ENCODE measurements at places on chromosomes 4 and X.
A peak's percentile ranks its signal among the peaks of the same experiment; 100 is the strongest.

- DNase-seq, result no peak
These were observed 504.3 kb downstream of the RAB28 start for GRCh38 chr4:12979797-12980196.

GRCh38 chr4:100848841-100849240, 331.0 kb upstream of the EMCN start:
- DNase-seq, result peak; percentile 5

- no peak for DNase-seq
These were observed 156.3 kb upstream of the VEGFC start for GRCh38 chr4:176949029-176949428.

DNA sequence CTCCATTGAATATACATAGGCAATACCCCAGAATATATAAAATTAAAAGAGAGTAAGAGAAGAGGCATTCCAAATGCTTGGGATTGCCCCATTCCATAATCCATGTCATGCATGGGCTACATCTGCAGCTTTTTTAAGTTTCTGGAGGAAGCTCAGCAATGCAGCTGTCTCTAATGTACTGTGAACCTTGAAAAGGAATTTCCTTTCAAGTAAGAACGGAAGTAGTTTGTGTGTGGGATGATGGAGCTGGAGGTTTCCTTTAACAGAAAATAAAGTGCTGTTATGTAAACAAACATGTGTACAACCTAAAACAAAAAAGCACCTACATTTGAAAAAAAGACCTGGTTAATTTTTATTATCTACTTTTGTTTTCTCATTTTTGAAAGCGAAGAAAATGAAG, 303.5 kb downstream of the BMPR1B start:
- DNase-seq, result no peak

DNA sequence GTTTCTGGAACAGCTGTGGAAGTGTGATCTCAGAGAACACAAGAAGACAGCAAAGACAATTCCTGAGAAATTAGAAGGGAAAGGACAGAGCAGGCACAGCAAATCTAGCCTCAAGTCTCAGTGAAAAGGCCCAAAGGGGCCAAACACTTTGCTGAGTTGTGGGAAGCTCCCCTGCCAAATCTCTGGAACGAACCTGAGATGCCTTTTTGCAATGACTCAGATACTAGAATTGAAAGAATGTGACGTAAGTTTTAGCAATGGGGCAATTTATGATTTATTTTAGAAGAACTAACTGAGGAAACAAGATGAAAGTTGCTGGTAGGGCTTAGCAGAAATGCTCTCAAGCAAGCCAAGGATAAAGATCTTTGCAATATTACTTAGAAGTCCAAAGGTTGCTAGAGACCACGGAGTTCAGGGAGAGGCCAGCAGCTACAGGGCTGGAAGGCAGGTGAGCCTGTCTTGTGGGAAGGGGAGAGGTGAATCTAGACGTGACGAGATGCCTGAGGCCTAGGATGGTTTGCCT, 92.8 kb downstream of the AMELX start:
- no peak for DNase-seq

DNA sequence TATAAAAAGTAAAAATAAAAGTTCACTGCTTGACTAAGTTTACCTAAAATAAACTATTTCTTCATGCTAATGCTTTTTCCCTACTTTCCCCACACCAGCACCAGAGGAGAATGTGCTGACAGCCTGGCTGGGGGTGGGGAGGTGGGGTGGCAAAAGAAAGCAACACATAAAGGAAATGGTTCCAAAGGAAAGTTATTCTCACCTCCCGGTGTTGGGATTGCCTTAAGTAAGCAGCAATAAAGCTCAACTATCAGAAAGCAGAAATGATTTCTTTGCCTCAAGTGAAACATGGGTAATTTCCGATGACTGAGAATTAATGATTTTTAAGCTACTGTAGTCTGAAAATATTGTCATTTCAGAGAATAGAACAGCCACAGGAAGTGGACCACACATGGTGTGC, 84.5 kb upstream of the DKK2 start:
- DNase-seq, result no peak

DNA sequence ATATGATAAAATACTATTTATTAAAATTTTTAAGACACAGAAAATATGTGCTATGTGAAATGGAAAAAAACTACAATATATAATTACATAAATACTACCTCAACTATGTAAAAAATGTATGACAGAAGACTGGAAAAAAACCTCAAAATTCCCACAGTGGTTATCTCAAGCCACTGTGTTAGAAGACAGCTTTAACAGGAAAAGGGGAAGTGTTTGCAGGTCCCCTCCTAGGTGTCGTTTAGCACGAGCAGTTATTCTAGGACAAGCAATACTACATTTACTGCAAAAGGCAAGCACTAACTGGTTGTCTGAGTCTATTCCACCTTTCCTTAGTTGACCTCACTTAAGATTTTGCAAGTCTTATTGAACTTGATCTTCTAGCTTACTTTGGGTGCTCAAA, 44.9 kb upstream of the PHF8 start:
- DNase-seq, result no peak

- no peak for DNase-seq
These were observed 1609.2 kb downstream of the STIM2 start for GRCh38 chr4:28469886-28470285.

- no peak for DNase-seq
These were observed 106.1 kb downstream of the PDGFC start for GRCh38 chr4:156865451-156865850.

DNA sequence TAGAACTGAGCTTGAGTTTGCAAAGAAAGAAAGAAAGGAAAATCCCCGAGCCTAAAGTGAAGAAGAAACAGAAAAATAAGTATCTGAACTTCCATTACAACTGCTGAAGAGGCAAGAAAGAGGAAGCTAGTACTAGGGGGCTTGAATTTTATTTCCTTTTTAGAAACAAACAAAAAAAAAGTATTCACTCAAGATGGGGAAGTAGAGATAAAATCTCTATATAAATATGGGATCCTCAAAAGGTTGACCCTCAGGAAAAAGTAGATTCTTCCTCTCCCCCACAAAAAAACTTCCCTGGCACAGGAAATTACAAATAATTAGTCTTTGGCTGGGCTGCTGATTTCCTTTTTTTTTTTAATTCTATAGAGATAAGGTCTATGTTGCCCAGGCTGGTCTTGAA, 16.0 kb downstream of the LRBA start:
- no peak for DNase-seq

DNA sequence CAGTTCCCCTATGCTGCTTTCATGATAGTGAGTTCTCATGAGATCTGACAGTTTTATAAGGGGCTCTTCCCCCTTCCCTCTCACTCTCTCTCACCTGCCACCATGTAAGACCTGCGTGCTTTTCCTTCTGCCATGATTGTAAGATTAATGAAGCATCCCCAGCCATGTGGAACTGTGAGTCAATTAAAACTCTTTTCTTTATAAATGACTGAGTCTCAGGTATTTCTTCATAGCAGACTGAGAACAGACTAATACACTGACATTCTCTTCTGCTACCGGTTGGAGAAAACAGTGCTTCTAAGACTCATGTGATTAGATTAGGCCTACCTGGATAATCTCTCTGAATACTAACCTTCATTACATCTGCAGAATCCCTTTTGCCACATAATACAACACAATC, 45.4 kb upstream of the TRPC5OS start:
- DNase-seq, result no peak

DNA sequence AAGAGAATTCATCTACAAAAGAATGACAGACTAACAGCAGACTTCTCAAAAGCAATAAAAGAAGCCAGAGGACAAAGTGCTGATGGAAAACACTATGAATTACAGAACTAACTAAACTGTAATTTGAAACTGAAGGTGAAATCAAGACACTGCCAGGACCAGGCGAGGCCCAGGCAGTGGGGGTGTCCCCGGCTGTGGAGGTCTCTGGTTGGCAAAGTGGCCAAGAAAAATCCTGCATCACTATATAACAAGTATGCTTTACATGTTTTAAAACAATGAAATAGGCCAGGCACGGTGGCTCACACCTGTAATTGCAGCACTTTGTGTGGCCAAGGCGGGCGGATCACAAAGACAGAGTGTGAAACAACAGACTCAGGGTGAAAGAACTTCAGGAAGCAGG, 32.9 kb downstream of the CHM start:
- no peak for DNase-seq

DNA sequence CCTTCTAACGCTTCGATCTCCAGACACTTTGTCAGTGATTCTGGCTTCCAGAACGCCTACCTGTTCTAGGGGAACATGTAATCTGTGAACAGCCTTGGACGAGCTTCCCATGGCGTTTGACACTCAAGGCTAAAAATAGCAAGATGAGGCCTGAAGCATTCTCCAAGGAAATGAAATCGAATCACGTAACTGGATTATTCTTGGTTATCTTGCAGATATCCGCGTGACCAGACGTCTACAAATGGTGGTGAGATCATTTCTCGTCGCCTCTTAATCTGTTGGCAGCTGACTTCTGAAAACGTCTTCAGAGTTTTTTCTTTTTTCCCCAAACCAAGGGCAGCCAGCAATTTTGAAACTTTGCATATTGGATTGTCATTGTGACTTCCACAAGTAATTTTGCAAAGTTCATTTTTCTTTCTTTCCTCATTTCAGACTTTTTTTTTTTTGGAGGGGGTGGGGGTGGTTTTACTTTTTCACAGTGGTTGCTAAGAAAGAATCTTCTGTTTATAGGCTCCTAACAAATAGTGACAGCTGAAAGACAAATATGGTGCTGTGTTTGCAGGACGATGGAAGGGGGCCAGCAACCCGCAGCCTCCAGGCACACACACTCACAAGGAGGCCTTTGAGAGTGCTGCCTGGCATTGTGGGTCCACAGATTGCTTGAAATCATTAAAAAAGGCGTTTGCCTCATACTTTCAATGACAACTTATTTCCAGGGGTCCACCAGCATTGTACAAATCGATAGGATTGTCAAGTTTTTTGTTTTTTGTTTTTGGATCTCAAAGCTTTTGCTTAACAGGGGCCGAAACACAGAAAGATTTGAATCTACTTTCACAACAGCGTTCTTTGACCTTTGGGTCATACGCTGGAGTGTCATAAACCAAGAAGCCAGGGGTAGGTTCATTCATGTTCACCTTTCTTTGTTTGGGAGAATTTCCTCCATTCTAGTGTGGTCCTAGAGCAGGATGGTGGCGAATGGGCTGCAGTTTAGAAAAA, 32.4 kb upstream of the PDLIM3 start:
- no peak for DNase-seq

GRCh38 chr4:7419961-7420660, 14.6 kb downstream of the PSAPL1 start:
- DNase-seq, result no peak

GRCh38 chr4:105194328-105195231, 47.9 kb downstream of the TET2 start:
- no peak for DNase-seq

DNA sequence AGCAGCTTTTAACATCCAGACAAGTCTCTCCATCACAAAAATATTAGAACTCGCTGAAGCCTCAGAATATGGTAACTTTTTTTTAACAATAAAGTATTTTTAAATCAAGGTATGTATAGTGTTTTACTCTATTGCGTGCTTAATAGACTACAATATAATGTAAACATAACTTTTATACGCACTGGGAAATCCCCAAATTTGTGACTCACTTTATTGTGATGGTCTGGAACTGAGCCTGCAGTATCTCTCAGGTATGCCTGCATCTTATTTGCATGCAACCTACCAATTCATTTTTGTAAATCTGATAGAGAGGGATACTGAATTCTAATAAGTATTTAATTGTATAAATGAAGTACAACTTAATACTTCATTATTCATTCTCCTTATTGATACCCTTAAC, 823.5 kb downstream of the ADGRL3 start:
- no peak for DNase-seq

DNA sequence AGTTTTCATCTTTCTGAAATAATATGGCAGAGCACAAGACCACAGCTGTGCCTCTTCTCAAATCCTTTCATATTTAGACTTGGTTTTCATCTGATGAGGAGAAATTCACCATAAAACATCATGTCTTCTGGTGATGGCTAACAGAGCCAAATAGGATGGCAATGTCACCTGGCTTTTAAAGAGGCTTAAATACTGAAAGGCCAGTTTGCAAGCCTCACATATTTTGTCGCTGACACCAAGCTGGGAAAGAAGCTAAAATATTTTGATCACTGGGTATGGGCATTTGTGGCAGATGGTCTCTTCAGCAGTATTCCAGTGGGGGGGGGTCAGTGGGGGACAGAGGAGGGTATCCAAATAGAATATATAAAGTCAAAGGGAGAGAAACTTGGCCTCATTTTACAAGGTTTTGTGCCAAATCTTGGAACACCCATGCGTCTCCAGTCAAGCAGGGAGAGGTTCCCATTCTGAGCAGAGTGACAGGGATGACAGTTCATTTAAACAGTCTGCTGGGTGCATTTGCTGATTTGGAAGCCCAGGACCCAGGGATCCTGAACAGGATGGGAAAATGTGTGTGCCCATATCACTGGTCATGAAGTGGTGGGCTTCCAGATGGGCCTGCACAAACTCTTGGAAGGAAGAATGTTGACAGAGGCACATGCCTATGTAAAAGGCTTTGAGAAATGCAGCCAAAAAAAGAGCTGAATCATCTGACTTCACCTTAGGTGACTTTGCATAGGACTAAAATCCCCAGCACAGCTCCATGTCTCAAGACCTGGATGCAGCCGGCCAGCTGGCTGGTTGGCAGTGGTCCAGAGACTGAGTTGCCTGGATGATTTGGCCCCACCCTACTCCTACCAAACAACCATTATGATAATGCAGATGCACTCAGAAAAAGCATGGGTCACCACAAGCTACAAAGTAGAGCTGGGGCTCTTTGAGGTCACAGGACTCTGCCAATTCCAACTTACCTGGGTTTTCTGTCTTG, 484.4 kb upstream of the NR3C2 start:
- no peak for DNase-seq
